Activated naive CD8-positive, alpha-beta T cell treated with anti-CD3 and anti-CD28 coated beads for 36 hours (primary cell): ENCODE measurements at places on chromosomes 11 and 22. TPM values are rescaled to one million over a fixed set of nuclear protein-coding genes. Genes with fewer than 3 reads are reported as not detected.
A peak's percentile ranks its signal among the peaks of the same experiment; 100 is the strongest.

DNA sequence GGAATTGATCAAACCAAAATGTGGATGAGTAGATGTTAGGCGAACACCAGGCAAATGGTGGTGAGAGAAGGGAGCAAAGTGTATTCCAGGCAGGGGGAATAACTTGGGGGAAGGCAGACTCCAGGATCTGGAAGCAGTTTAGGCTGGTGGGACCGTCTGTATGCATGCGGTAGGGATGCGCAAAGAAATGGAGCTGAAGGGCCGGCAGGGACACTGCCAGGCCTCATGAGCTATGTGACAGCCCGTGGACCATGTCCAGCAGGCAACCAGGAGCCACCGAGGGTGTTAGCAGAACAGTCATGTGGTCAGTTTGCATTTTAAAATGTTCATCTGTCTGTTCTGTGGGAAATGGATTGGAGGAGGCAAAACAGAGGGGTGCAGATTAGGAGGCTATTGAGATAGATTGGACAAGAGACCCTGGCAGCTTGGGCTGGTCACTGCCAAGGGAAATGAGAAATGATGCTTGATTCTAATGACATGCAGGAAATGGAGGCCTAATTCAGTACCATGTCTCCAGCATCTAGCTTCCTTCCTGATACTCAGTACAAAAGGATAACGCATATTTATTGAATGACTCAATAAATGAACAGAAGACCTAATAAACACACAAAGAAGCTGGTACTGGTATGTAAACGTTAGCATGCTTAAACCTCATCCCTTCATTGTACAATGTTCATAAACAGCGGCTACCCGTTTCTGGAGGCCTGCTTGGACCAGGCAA is 412.4 kb downstream of the BUD13 start:
- H3K4me3 ChIP-seq = no peak overlapping the region
- peaks cover 4% of the 10 kb centered on the region for H3K27me3 ChIP-seq
- no peak overlapping the region for H3K27ac ChIP-seq

- no peaks in the 10 kb centered on the region for H3K4me1 ChIP-seq
- no peaks in the 10 kb centered on the region for H3K36me3 ChIP-seq
- no peak overlapping the region for H3K4me3 ChIP-seq
- no peak overlapping the region for H3K27ac ChIP-seq
- no peaks in the 10 kb centered on the region for H3K27me3 ChIP-seq
Observed at GRCh38 chr11:16336204-16336603, 20.1 kb downstream of the SOX6 start.

GRCh38 chr22:29773233-29773632 is 6.1 kb downstream of the UQCR10 start:
- peaks cover 8% of the 10 kb centered on the region for H3K4me1 ChIP-seq
- H3K4me3 ChIP-seq = no peak overlapping the region
- H3K27me3 ChIP-seq = no peaks in the 10 kb centered on the region
- no peak overlapping the region for H3K27ac ChIP-seq

DNA sequence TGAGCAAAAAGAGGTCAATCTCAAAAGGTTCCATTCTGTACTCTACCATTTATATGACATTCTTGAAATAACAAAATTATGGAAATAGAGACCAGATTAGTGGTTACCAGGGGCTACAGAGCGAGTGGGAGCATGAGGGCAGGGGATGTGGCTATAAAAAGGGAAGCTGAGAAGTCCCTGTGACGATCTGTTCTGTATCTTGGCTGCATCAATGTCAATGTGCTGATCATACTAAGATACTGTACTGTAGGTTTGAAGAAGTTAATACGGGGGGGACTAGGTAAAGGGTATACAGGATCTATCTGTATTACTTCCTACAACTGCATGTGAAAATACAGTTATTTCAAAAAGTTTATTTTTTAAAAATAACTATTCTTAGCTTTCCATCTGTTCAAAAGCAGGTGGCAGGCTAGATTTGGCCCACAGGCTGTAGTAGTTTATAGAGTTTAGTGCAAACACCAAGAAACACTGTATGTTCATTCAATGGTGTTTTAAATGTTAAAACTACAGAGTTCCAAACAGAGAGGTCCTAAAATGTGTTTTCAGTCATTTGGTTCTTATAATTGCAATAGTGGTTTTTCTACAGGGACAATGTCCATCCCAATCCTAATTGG is 78.2 kb downstream of the SMCO4 start:
- no peaks in the 10 kb centered on the region for H3K36me3 ChIP-seq
- no peak for DNase-seq
- H3K27ac ChIP-seq = no peak overlapping the region
- H3K27me3 ChIP-seq = no peaks in the 10 kb centered on the region
- H3K4me3 ChIP-seq = no peak overlapping the region

GRCh38 chr11:67493548-67494370 is 10.9 kb downstream of the AIP start:
- H3K27me3 ChIP-seq = no peaks in the 10 kb centered on the region
- DNase-seq = no peak
- H3K4me1 ChIP-seq = peaks cover 7% of the 10 kb centered on the region

DNA sequence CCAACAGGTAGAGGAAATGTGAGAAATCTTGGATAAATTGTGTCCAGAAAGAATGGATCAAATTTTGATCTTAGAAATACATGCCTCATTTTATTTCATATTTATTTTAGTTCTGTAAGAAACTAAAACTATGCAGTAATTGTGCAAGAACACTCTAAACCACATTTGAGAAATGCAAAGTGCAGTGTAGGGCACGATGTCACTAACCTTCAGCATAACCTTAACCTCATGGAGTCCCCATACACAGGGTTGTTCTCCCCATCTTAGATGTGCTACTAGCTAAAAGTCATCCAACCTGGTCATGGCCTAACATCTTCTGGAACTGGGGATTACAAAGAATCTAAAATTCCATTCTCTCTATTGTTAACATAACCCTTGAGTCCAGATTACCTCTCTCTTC is 48.4 kb upstream of the ARHGAP42 start:
- no peak overlapping the region for H3K27ac ChIP-seq
- no peak for DNase-seq
- H3K27me3 ChIP-seq = no peaks in the 10 kb centered on the region
- no peaks in the 10 kb centered on the region for H3K4me1 ChIP-seq
- H3K4me3 ChIP-seq = no peak overlapping the region

DNA sequence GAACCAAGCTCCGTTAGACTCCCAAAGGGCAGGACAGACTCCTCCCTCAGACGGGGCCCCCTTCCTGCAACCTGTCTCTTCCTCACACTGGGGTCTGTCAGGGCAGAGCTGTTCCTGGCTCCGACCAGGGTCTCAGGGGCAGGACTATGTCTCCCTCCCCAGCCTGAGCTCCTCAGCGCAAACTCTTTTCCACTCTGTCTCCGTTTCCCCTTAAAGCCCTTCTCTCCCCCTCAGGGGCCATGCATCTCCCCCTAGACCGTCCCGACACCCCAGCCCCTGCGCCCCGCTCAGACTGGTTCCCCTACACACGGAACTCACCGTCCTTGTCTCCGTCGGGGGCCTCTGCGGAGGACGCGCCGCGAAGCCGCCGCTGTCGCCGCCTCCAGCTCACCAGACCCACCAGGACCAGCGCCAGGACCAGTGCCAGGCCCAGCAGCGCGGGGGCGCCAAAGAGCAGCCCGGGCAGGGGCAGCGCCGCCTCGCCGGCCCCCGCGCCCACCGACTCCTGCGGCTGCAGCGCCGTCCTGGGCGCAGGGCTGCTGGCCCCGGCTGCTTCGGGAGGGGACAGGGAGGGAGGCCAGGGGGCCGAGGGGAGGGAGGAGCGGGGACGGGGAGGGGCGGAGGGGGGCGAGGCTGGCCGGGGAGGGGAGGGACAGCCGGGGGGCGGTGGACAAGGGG is 684 bp downstream of the TNFRSF13C start:
- peaks cover 18% of the 10 kb centered on the region for H3K27me3 ChIP-seq
- peaks cover 20% of the 10 kb centered on the region for H3K4me1 ChIP-seq
- peak overlapping the region; percentile 42 for H3K27ac ChIP-seq
- peak overlapping the region; percentile 78 for H3K4me3 ChIP-seq
- DNase-seq = peak; percentile 86
- H3K36me3 ChIP-seq = peaks cover 3% of the 10 kb centered on the region

GRCh38 chr22:39444247-39444800 is 12.5 kb upstream of the MGAT3 start:
- no peak overlapping the region for H3K27ac ChIP-seq
- no peaks in the 10 kb centered on the region for H3K27me3 ChIP-seq
- peaks cover 13% of the 10 kb centered on the region for H3K4me1 ChIP-seq
- peaks cover 2% of the 10 kb centered on the region for H3K36me3 ChIP-seq
- H3K4me3 ChIP-seq = no peak overlapping the region

KRTAP5-10 gene
- total RNA-seq = not detected

OR8G5 gene
- not detected for total RNA-seq

KRTAP5-1 gene
- total RNA-seq = not detected

SYT12 gene
- total RNA-seq = not detected
